ENCODE measurements at places on chromosomes 5 and 9. TPM values are rescaled to one million over a fixed set of nuclear protein-coding genes. Genes with fewer than 3 reads are reported as not detected.
A peak's percentile ranks its signal among the peaks of the same experiment; 100 is the strongest.

- no peak for DNase-seq
These were observed 50.2 kb upstream of the ZNF366 start for GRCh38 chr5:72557167-72558045.

The SAXO1 gene
- 0.05 TPM for total RNA-seq

GRCh38 chr5:39158786-39159185 lies 60.6 kb downstream of the FYB1 start:
- DNase-seq, result no peak

The PKD2L2 gene
- 0.29 TPM for total RNA-seq

The CCL27 gene
- total RNA-seq, result not detected

The CTNND2 gene
- 0.46 TPM for total RNA-seq

The RNF224 gene
- not detected for total RNA-seq

GRCh38 chr9:77883133-77883532 lies 148.5 kb downstream of the GNAQ start:
- DNase-seq, result no peak

DNA sequence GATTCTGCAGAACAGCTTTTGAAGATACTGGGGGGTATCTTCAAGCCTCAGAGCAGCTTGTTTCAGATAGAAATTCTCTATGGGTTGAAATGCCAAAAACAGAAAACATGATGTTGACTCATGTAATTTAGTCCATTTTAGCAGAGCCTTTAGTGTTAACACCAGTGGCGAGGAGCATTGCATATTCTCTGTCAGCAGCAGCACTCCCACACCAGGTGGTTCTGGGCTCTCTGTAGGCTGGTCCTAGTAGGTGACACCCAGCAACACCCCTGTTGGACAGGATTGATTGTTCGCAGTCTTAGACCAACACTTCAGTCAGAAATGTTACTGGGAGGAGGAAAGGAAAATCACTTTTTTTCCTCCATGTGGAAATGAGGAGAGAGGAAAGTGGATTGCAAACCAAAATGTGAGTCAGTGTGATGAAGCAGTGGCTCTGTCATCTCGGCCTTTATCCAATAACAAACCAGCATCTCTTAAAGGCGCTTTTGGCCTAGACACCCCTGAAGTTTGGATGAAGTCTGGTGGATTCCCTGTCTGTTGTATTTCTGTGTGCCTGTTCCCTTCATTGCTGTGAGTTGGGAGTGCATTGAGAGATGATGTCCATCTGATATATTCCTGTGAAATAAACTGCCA lies 16.8 kb downstream of the SLC46A2 start:
- no peak for DNase-seq

The OR1Q1 gene
- total RNA-seq, result not detected

GRCh38 chr5:140575309-140575708 lies 10.7 kb downstream of the SLC35A4 start:
- peak; percentile 89 for DNase-seq

GRCh38 chr9:136981588-136982231 lies 1.1 kb upstream of the LCNL1 start:
- no peak for DNase-seq

The MINAR2 gene
- total RNA-seq, result not detected

Data from posterior vena cava (tissue), 2 donors.